ENCODE measurements at places on chromosomes 1 and 21.

- no peak for DNase-seq
Observed at GRCh38 chr1:60113028-60113427, 39.5 kb upstream of the C1orf87 start.

GRCh38 chr1:182723200-182723599 lies 38.8 kb upstream of the RGS8 start:
- DNase-seq, result no peak

- DNase-seq, result no peak
Observed at GRCh38 chr1:231526536-231526935, 1.9 kb upstream of the TSNAX start.

DNA sequence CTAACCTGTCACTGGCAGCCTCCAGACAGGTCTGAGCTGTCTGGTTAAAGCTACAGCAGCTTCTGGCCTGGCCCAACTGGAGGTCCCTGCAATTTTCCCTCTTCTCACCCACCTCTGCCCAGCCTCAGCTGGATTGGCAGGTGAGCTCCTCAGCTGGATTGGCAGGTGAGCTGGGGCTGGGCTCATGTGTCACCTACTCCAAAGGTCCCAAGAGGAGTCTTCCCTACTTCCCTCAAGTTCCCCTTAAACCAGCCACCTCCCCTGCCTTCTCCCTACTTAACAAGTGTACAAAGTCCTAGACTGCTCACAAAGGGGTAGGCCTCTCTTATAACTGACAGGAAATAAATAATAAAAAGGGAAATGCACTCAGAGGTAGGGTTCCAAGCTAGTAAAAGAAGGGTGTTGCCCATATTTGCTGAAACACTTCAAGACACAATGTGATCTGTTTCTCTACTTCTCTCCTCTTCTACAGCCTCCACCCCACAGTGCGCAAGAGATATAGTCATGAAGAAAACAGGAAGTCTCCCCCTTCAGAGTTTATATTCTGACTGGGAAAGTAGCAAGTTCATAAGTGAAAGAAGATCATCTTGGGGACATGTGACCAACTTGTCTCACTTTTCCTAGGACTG lies at the start of gene GPA33:
TSS of gene GPA33 (minus strand) at position 64 of the 629 bp plus-strand sequence. CDS start 90 bp downstream, outside the sequence.
- DNase-seq, result no peak

DNA sequence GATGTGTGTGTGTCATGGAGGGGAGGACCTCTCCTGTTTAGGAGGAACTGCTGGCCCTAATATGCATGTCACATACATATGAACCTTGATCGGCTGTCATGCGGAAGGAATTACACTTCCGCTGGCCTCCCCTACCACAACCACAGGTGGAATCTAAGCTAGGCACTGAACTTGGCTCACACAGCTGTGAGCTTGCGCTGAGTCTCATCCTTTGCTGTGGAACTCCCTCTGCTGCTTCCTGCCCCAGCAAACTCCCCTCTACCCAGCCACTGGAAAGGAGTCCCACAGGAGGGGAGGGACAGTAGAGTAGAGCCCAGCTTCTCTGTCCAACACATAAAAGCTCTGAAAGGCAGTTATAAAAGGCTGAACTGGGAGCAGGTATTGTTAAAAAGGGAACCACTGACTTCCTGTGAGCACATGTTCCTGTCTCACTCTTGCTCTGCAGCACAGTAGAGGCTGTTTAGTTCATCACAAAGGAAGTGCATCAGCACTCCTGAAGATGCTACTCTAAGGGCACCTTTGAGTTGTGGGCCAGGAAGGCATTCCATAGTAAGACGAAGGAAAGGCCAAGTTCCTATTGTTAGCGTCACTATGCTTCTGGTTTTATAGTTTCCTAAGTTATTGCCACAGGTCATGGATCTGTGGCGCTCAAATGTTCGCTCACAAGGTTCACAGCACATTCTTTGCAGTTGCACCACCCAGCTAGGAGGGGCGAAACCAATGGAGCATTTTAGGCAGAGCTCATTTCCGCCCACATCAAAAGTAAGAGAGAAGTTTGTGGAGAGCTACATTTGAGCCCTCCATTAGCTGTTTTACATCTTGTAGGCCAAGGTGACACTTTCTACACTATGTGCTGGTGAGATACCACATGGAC lies 17.7 kb upstream of the PTPRC start:
- DNase-seq, result peak; percentile 96

GRCh38 chr1:226632922-226633351 lies 84.4 kb downstream of the STUM start:
- DNase-seq, result no peak
